Astrocyte of the hippocampus (primary cell): ENCODE measurements at places on chromosomes 5 and 9.

- DNase-seq, result peak; percentile 75
These were observed 2.8 kb upstream of the NFIB start for GRCh38 chr9:14316602-14317300.

GRCh38 chr5:83222906-83223305 is 145.6 kb downstream of the XRCC4 start:
- no peak for DNase-seq

DNA sequence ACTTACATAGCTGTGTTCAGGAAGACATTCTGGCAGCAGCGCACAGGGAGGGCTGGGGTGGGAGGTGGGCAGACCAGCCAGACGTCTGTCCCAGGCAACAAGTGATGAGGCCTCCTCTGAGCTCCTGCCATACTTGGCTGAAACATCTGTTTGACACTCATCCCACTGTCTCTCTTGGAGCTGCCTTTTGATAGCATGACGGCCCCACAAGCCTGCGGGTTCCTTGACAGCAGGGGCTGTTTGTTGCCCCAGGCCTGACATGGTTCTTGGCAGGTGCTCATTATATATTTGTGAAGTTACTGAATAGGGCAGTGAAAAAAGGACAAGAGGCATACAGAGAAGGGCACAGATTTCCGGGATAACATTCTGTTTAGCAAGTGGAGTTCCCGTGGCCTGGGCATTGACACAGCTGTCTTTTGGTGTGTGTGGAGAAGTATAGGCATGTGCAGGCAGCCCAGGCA is 22.2 kb upstream of the B4GALT1 start:
- no peak for DNase-seq

DNA sequence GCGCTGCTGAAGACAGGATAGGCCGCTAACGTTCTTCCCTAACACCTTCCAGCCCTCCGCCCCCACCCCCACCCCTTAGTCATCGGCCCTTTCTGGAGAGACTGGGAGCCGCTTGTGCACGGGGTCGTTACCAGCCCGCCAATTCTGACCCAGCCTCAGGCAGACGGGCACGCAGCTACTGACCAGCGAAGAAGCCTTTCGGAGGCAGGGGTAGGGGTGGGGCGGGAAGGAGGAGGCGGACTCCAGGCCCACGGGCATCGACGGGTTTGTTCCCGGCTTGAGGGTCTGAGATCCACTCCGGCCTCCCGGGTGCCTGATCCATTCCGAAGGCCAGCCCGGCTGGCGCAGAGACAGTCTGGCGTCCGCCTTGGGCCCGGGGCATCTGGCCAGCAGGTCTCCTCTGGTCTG is 729 bp upstream of the HAND1 start:
- DNase-seq, result no peak

- no peak for DNase-seq
These were observed 188.6 kb downstream of the PARP8 start for GRCh38 chr5:50855001-50855400.

DNA sequence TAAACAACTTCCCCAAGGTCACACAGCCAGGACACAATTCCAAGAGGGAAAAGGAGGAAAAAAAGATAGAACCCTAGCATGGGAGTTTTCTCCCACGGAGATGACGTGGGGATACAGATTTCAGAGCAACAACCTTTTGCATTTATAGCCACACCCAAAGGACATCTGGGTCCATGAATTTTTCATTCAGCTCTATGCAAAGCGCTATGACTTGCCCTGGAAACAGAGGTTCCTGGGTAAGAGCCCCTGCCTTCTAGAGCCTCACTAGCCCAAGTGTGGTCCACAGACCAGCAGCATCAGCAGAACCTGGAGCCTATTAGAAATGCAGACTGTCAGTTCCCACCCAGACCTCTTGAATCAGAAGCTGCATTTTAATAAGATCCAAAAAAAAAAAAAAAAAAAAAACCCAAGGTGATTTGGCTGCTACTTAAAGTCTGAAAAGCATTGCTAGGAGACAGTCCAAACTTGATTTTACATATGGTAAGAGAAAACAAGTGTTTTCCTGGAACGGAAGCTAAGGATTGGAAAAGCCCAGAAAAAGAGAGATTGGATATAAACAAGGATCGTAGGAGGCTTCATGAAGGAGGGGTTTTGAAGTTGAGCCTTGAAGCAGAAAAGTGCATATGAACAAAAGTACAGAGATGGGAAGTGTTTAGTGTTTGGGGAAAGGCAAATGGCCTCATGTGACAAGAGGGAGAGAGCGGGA is 17.6 kb upstream of the ADAM19 start:
- no peak for DNase-seq

DNA sequence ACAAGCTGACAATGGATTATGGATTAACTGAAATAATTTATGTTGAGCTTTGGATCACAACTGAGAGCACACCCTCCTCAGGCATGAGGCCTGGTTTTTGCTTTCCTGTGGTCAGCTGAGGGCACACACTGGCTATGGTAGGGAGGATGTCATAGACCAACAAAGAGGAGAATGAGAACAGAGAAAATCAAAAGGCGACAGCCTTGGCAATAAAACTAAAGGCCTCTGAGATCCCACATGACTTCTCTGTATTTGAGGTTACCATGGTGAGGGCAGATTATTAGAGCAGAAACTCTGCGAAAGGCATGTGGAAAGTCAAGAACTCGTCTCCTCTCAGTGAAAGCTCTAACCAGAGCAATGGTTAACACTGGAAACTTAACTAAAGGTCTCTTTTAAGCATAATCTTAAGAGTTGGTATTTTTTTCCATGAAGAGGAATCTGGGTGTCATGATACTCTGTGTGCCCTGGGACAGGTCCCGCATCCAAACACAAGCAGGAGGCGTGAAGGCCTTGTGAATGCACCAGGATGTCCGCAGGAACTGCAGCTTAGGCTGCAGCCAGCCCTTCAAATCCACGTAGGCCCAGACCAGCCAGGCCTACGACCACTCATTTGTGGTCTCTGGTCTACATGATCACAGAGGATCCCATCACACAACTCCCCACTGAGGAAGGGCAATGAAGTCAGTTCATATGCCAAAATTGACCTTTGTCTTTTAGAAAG is 12.4 kb upstream of the MEIKIN start:
- peak; percentile 36 for DNase-seq

GRCh38 chr9:5440426-5440825 is 2.7 kb upstream of the PLGRKT start:
- no peak for DNase-seq

GRCh38 chr9:89309608-89310474 is 1.2 kb upstream of the CKS2 start:
- no peak for DNase-seq

- no peak for DNase-seq
These were observed 455.9 kb downstream of the ENC1 start for GRCh38 chr5:74184649-74185048.

- DNase-seq, result no peak
These were observed 969.6 kb upstream of the C9orf72 start for GRCh38 chr9:28542928-28543327.

GRCh38 chr5:94674490-94675382 is 56.3 kb downstream of the SLF1 start:
- DNase-seq, result peak; percentile 23

- no peak for DNase-seq
These were observed 157.8 kb upstream of the PTGER4 start for GRCh38 chr5:40521925-40522324.

DNA sequence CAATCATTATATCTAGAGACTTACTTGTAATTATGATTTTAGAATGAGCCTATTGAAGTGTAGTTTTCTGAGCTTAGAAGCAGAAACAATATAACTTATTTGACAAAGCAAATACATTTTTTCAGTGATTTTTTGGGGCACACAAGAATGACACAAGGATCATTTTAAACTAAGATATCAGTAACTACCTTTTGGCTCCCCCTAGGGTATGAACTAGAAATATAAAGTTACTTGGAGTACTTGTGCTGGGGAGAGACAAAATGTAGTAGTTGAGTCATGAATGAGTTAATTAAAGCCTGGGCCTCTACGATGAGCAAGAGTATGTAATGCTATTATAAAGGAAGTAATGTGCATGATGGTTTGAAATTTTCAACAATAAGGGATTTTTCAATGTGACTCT is 1244.1 kb upstream of the ACO1 start:
- peak; percentile 53 for DNase-seq

DNA sequence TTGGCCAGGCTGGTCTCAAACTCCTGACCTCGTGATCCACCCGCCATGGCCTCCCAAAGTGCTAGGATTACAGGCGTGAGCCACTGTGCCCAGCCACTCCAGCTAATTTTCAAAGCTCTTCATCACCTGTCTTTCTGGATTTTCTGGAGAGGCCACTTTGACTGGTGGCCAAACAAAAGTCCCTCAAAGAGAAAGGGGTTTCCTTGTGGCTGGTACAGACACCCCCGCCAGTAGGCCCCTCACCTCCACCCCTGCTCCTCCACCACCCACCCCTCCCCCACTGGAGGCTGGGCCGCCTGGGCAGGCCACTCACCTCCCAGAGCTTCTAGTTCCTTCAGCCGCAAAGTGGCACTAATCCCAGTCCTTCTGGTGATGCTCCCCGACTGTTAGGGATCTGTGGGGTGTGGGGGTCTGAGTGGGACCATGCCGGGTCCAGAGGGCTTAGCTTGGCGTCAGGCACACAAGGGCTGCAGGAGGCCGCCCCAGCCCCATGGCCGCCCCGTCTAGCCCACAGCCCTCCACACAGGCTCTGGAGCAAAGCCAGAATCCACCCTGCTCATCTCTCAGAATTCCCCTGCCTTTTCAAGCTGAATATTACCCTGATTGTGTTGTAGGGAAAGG is 182.0 kb upstream of the IER5L start:
- no peak for DNase-seq

GRCh38 chr9:114655689-114656088 is 1.9 kb downstream of the TEX53 start:
- peak; percentile 25 for DNase-seq

- no peak for DNase-seq
These were observed 8.4 kb downstream of the RACK1 start for GRCh38 chr5:181235323-181235688.

DNA sequence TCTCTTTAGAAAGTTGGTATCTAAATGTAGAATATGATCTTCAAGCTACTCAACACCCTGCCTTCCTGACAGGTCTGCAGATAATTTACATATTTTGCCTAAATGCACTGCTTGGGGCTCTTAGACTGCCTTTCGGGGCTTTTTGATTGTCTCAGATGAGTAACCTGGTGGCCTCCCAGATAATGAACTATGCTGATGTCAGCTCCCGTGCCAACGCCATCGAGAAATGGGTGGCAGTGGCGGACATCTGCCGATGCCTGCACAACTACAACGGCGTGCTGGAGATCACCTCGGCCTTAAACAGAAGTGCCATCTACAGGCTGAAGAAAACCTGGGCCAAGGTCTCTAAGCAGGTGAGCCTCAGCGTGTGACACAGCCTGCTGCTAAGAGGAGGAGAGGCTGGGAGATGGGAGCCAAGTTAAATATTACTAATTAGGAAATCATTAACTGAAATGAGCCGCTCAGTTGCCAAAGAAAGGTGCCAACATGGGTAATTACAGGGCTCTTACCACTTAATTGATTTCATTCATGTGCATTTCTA is 20.8 kb upstream of the CKMT2 start:
- DNase-seq, result no peak

DNA sequence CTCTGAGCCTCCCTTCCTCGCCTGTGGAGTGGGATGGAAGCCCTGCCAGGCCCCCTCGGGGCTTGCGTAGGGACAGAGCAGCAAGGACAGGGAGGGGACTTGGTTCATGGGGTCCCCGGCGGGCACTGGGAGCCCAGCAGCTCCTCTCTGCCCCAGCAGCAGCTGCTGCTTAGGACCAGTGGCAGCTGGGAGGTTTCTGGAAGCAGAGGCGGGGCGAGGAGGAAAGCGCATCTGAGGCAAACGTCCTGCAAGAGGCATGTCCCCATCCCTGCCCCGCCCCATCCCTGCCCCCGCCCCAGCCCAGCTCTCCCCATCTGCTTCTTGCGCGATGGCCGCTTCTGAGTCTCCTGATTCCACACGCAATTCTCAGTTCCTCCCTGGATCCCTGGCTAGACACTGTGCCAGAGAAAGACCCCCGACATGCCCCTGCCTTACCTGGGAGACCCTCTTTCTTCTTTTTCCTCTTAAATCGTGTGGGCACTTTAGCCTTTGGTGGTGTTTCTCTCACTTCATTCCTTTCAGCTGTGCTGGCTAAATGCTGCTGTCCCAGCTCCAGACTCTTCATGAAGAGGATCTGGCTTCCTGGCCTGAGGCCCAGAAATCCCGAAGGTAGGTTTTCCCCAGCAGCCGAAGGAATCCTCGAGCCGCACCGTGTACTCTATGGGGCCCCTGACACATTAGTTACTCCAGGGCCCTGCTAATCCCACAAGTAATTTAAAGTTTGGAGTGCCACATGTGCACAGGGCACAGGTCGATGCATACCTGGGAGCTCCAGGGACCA is 4.4 kb upstream of the OR2S2 start:
- DNase-seq, result peak; percentile 63

- peak; percentile 50 for DNase-seq
These were observed 21.0 kb upstream of the CDKN2B start for GRCh38 chr9:22030101-22030598.

DNA sequence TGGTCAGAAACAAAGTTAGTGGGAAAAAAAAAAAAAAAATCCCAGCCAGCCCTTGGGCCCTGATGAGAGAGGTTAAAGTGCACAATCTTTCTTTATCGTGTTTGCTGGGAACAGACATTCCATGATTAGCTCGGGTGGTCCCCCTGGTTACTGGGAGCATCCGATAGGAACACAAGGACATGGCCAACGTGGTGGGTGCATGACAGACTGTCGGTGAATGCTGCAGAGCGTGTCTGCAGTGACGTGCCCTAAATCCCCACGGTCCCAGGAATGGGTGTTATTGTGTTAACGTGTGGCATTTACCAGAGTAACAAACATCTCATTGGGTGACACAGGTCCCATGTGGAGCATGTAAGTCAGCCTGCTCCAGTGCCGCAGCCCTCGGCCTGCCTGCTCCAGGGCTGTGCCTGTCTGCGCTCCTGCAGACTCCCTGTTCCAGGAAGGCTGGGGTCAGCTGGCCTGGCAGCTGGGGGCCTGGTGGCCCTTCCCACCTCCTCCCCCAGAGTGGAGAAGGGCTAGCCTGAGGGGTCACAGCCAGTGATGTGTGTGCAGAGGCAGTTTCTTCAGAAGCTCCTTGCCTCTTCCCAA is 34.3 kb upstream of the TBC1D2 start:
- no peak for DNase-seq

DNA sequence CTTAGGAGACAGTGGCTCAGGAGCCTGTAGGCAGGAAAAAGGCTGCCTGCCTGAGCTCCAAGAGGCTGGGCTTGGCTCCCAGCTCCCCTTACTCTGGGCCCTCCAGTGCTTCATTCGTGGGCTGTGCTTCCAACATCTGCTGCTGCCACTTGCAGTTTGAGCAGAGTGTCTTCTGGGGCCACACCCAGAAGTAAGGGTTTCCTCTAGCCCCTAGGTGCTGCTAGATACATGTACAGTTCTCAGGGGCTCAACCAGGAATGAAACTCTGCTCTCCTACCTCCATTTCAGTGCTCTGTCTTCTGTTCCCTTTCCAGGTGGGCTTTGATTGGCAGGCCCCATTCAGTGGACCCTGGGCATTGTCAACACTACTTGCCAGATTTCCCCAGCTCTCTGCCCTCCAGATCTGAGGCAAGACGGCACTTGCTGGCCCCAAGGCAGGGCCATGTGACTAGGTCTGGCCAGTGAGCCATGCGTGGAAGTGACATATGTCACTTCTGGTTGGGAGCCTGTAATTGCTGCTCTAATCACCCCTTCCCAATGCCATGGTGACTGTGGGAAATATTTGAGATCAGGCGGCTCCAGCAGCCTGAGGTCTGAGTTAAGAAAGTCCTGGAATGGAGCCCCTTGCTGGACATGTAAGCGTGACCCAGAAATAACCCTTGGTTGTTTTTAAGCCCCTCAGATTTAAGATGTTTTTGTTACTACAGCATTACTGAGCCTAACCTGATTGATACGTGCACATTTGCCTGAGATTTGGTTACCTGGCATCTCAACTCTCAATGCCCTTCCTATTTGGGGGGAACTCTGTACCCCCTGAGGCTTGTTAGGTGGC is 9.4 kb upstream of the BOD1 start:
- DNase-seq, result no peak

GRCh38 chr9:85541876-85542275 is 199.9 kb downstream of the AGTPBP1 start:
- peak; percentile 92 for DNase-seq
